RWPE2 (cell line): ENCODE measurements at places on chromosomes 6 and 20.
A peak's percentile ranks its signal among the peaks of the same experiment; 100 is the strongest.

DNA sequence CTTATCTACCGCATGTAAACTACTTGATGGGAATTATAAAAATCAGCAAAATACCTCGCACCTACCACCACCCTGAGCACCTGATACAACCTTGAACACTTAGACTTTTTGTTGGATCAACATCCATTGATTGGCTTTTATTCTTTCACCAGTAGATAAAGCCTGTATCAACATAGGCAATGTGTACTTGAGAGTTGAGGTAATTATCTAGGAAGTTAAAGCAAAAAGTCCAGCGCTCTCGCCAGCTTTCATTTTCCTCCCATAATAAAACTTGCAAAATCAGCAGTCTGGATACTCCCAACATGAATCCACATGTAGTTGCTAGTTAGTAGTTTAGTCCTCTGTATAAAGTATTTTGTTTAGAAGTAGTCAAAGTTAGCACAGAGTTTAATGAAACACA, 132.0 kb upstream of the PRDM1 start:
- DNase-seq, result no peak

- DNase-seq, result no peak
These were observed 8.6 kb downstream of the SNX9 start for GRCh38 chr6:157831424-157832249.

GRCh38 chr6:127897484-127897883, 3.4 kb downstream of the THEMIS start:
- DNase-seq, result no peak

DNA sequence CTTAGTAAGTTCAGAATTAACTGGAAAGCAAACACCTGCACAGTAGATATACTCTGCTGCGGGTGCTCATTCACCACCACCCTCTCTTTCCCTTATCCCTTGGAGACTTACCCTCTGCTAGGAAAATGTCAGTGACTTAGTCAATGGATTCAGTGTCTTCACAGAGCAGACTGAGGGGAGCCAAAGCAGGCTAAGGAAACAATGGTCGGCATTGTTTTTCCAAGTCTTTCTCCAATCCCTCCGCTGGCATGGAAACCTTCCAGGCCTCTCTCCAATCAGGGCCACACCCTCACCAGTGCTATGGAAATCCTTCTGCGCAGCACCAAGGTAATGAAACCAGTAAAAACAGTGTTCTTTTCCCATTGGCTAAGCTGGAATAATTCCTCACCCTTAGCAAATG, 531.2 kb downstream of the TFAP2B start:
- DNase-seq, result no peak

- no peak for DNase-seq
These were observed 148.5 kb upstream of the PDE10A start for GRCh38 chr6:165811512-165811911.

DNA sequence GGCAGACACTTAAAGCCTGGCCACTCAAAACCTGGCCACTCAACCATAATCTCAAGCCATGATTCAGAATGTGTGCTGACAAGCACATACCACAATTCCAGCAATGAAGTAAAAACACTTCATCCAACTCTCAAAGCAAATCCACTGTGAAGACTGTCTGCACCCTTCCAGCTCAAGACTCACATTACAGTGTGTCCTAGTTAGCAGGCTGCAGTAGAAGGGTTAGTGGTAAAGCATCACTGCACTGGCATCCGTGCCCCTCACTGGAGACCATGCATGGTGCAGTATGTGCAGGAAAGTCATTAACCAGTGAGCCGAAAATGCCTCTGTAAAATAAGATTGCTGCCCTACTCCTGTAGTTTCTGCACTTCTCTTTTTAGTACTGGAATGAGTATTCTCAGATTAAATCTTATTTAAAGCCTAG, 43.4 kb downstream of the SLC23A2 start:
- DNase-seq, result no peak

- no peak for DNase-seq
These were observed 43.6 kb downstream of the ADGRF1 start for GRCh38 chr6:46998436-46999017.

GRCh38 chr6:99016355-99016754, 68.6 kb upstream of the FBXL4 start:
- DNase-seq, result no peak

DNA sequence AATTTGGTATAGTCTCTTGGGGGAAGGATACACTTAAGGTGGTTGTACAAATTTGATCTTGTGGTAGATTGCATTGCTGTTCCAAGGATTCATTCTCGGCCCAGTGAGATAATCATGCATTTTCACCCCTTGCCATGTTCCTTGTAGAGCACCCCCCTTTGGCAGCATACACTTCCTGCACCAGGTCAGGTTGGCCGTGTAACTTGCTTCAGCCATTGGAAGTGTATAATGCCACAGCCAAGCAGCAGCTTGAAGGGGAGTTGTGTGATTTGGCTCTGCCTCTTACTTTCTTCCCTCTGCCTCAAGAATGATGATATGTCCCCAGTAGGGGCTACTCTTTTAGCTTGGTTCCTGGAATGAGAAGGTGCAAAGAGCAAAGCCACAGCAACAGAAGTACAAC, 21.9 kb downstream of the CCN2 start:
- no peak for DNase-seq

- DNase-seq, result no peak
These were observed 14.0 kb downstream of the MUCL3 start for GRCh38 chr6:30954631-30955366.

GRCh38 chr6:5671601-5672559, 334.8 kb downstream of the NRN1 start:
- DNase-seq, result no peak

- no peak for DNase-seq
These were observed 4.1 kb downstream of the TRPC4AP start for GRCh38 chr20:35088231-35089145.

- DNase-seq, result no peak
These were observed 200.4 kb downstream of the C6orf118 start for GRCh38 chr6:165109011-165109410.

DNA sequence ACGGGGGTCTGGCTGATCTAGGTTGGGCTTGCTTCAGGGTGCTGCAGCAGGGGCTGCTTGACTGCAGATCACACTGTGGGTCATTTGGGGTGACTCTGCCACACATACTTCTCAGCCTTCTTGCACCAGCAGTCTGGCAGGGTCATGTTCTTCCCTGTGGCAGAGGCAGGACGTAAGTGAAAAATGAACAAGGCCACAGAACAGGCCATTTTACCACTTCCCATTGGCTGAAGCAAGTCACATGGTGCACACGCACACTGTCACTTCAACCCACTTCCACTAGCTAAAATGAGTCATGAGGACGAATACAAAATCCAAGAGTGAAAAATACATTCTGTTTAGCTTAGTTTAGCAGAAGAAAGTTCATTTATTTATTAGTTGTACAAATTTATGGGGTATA, 168.6 kb upstream of the GGTLC1 start:
- DNase-seq, result no peak

DNA sequence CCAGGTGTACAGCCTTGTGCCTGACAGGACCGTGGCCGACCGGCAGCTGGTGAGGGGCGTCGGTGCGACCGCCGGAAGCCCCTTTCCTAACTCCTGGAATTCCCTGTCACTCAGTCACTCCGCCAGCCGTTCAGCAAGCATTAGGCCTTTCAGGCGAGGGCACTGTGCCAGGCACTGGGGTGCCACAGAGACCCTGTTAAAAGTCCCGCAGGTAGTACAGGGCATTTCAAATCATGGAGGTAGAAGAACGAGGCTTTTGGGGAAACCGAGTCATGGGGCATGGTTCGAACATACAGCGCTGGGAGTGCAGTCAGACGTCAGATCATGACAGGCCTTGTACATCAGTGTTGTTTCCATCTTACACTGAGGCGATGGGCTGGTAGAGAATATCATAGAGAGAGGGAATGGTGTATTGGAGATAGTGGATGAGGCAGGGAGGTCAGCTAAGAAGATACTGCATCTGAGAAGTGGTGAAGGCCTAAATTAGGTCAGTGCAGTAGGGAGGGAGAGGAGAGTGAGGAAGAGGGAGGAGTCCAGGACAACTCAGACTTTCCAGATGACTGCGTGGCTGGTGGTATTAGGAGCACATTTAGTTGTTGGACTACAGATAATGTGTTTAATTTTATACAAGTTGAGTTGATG, 892 bp upstream of the DXO start:
- DNase-seq, result no peak

DNA sequence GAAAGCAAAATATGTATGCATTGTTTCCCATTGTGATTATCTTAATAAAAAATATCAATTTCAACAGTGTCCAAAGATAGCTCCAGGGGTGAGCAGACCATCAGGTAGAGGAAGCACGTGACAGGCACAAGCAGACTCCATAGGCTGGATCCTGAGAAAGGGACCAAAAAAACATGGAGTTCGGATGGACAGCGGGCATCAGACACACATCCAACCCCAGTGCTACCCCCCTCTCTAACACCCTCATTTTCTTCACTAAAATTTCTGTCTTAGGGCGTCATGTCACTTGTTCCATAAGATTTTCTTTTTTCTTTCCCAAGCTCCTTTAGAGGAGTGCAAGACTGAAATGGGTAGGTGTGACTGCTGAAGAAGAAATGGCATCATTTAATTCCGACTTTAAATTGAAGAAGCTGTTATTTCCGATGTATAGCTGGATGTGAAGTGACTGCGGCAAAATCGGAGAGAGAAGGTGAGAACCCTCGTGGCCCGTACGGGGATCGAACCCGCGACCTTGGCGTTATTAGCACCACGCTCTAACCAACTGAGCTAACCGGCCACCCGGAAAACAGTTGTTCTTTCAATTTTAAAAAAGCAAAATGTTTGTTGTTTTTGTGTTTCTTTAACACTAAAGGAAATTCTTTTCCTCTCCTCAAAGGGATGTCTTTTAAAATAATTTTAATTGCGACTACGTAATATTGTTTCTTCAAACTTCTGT, 10.3 kb upstream of the PRSS16 start:
- no peak for DNase-seq

DNA sequence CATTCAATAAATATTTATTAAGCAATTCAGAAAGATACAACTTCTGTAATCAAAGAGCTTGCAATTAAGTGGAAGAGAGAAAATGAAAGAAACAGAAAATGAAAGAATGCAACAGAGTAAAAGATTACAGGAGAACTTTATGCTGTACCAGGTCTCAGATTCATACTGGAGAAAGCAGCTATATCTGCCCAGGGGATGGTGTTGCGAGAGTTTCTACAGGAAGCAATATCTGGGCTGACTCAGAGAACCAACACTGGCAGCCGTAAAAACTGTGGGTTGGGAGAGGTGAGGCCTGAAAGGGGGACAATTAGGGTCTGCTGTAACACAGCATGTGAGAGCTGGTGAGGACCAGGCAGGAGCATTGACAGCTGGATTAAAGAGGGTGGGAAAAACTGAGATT, 256.7 kb upstream of the TCF21 start:
- no peak for DNase-seq

DNA sequence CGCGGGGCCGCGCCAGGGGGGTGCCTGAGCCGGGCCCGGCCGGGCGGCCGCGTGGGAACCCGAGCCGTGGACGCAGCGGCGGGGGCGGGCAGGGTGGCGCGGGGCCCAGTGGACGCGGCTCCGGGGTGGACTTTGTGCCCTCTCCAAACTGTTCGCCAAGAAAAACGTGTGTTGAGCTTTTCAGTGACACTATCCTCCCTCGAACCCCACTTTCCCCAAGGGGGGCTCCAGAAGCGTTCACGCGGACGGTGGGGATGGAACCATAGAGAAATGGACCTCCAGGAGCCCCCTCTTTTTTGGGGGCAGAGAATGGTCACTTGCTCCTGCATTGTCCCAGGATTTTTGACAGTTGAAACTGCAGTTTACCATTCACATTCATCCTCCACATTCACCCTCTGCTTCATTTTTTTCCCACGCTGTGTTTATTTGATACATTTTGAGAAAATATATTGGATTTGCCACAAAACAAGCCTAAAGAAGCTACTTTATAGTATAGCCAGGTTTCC, 2.9 kb upstream of the HIVEP1 start:
- DNase-seq, result no peak

DNA sequence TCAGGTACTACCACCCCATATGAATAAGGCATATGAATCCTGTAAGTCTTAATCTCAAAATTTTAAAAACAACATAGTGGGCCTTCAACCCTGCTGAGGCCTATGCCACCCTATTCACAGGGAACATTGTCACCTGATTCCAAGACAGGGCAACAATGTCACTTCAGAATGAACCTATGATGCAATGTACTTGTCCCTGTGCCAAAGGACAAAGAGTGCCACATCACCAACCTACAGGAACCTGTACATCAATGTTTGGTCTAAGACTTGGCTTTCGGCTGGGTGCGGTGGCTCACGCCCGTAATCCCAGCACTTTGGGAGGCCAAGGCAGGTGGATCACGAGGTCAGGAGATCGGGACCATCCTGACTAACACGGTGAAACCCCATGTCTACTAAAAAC, 318.5 kb upstream of the JARID2 start:
- no peak for DNase-seq

- peak; percentile 76 for DNase-seq
These were observed 6.8 kb upstream of the RBL1 start for GRCh38 chr20:37102571-37102970.

DNA sequence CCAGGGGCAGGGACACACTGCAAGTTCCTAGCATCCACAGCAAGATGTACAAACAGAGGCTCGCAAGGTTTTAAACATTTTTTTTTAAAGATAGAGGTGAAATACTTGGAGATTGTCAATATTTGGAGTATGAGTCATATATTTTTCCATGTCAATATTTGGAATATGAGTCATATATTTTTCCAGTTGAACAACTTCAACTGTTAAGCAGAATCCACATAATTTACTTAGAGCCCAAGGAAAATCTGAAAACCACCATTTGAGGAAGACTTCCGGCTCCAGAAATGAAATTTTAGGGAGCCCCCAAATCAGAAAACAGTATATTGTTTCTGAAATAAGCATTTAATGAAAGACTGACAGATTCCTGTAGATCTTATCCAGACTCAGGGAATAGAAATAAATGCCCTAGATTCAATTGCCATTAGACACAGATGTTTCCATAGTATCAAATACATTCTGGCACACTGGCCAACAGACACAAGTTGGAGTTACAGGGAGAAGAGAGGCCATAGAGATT, 51.6 kb upstream of the FAM184A start:
- DNase-seq, result no peak

- no peak for DNase-seq
These were observed 10.0 kb downstream of the TMEM74B start for GRCh38 chr20:1174787-1175186.

- no peak for DNase-seq
These were observed 26.9 kb downstream of the MARCKS start for GRCh38 chr6:113884011-113884410.

GRCh38 chr6:112203577-112204349, 50.6 kb downstream of the LAMA4 start:
- DNase-seq, result no peak

GRCh38 chr6:44831002-44831610, 443.6 kb downstream of the CDC5L start:
- DNase-seq, result no peak

GRCh38 chr6:1636272-1636825, 26.6 kb downstream of the FOXC1 start:
- no peak for DNase-seq

DNA sequence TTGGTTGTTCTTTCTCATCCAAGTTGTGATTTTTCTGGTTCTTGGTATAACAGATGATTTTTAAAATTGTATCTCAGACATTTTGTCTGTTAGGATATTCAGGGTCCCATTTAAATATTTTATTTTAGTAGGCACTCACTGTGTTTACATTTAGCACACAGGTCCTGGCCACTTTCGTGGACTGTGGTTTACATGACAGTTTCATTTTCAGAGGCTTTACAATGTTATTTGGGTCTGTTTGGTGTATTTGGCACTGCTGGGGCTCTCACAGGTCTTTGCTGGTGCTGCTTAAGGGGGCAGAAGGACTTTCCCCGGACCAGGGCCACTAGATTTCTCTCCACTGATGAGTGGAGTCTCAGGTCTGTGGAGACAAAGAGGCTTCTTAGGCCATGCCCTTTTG, 75.5 kb upstream of the TGM3 start:
- DNase-seq, result no peak
